ENCODE measurements at places on chromosomes 6 and 20. TPM values are rescaled to one million over a fixed set of nuclear protein-coding genes. Genes with fewer than 3 reads are reported as not detected.
A peak's percentile ranks its signal among the peaks of the same experiment; 100 is the strongest.

DNA sequence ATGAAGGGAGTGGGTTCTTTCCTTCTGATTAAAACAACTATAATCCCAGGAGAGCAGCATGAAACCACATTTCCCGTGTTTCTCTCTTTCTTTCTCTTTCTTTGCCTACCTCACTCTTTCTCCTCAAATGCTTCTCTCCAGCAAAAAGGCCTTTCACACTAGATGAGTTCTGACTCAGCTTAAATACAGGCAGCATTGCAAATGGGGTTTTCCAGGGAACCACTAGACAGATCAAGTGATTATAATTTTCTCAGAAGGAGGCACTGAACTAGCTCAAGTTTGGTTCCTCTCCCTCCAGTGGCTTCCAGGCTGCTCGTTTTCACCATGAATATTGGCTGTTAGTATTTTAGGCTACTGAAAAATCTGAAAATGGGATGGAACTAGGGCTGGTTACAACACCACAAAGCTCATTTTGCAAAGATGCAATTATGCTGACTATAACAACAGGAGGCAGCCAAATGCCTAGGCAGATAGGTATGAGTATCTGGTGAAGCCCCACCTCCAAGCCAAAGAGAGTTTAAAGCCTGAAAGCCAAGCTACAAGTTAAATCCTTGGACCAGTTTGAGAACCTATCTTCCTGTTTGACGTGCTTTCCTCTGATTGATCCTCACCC is 260.0 kb downstream of the MMUT start:
- DNase-seq = no peak

Gene WFDC12
- total RNA-seq = not detected

Gene UNC93A
- not detected for total RNA-seq

GRCh38 chr20:14821251-14821650 is 483.8 kb upstream of the FLRT3 start:
- no peak for DNase-seq

Gene YTHDF1
- total RNA-seq = 53.5 TPM

GRCh38 chr20:38973107-38973506 is 11.0 kb downstream of the DHX35 start:
- no peak for DNase-seq

Gene EPPIN
- not detected for total RNA-seq

DNA sequence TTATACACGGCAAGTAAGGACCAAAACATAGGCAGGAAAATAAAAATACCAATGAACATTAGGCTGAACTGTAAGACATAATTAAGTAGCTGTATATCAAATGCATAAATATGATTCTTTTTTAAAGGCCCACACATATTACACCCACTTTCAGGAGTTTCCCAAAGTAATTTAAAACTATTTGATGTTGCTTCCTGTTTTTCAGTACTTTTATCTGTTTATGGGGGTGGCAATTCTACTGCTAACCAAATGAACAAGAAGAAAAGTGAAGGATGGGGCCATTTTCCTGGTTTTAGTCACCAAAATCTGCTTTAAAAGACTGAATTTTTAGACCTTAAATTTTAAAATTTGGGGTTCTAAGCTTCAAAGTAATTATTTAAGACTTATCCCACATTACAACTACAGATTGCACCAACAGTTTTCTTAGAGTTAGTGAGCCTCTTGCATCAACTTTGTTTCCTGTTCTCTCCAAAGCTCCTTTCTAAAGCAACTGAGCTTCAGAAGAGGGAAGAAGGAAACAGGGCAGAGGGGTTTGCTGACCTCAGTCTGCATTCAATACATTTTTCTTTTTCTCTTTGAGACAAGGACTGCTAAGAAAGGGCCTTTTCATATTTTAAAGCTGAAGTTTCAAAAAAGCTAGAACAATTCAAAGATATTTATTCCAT is 191.0 kb downstream of the BACH2 start:
- DNase-seq = no peak

GRCh38 chr6:100267721-100268123 is 197.0 kb downstream of the SIM1 start:
- DNase-seq = no peak

Gene ITPA
- 130 TPM for total RNA-seq

DNA sequence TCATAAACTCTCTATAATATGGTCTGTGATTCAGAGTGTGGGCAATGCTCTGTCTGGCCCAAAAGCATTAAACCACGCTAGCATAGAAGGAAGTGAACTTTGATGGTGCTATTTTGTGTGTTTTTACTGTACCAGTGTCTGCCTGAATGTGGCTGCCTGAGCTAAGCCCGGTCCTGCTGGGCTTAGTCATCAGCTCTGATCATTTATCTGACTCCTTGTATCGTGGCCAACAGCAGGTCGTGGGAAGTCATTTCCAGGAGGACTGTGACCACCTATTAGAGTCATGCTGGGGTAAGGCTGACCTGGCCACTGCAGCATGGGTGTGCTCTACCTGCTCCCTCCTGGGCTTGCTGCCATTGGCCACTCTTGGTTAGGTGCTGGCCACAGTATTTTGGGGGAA is 239.1 kb upstream of the CEP162 start:
- no peak for DNase-seq

Gene WFDC10B
- not detected for total RNA-seq

DNA sequence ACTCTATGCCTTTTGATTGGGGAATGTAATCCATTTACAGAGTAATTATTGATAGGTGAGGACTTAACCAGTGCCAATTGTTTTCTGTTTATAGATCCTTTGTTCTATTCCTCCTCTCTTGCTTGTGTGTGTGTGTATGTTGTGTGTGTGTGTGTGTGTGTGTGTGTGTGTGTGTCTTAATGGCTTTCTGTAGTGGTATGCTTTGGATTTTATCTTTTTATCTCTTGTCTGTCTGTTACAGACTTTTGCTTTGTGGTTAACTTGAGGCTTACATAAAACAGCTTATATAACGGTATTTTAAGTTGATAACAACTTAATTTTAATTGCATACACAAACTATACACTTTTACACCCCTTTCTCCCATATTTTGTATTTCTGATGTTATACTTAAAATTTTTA is 54.7 kb downstream of the CDC5L start:
- no peak for DNase-seq

GRCh38 chr6:93496548-93496947 is 77.2 kb upstream of the EPHA7 start:
- no peak for DNase-seq

- DNase-seq = no peak
Observed at GRCh38 chr6:154370545-154370944, 13.9 kb upstream of the IPCEF1 start.

DNA sequence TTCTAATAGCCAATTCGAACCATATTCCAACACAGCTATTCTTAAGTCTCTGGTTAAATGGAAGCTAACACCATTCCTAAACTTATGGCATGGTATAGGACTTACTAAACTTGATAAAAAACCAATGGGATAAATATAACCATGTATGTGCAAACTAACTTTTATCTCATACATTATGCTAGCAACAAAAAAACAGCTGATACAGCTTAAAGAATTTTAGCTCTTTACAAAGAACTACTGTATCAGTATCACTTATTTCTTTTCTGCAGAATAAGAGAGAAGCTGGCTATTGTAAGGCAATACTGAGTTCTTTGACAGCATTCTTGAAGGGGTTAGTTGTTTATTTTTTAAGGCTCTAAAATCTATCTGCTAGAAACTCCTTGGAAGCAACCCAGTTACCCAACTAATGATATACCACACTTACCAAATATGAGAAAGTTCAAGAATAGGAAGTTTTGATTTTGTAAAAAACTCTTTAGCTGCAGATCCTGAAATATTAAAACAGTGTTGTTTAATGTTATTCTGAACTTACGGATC is 44.9 kb downstream of the REPS1 start:
- no peak for DNase-seq

DNA sequence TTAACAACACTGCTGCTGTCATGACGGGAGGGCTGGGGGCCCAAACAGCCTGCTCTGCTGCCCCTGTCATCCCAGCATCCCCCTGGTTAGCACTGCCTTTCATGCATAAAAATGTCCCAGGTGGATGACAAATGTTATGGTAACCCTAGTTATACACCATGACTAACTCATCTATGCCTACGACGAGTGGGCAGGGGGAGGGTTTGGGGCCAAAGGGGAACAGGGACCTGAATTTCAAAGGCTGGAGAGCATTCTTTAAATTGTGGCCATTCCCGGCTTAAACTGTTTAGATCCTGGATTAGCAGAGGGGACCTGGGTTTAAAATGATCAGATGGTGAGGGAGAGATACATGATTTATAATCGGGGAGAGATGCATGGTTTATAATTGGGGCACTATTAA is 24.4 kb downstream of the GNAS-AS1 start:
- DNase-seq = no peak

Gene BEND3
- 12.0 TPM for total RNA-seq

DNA sequence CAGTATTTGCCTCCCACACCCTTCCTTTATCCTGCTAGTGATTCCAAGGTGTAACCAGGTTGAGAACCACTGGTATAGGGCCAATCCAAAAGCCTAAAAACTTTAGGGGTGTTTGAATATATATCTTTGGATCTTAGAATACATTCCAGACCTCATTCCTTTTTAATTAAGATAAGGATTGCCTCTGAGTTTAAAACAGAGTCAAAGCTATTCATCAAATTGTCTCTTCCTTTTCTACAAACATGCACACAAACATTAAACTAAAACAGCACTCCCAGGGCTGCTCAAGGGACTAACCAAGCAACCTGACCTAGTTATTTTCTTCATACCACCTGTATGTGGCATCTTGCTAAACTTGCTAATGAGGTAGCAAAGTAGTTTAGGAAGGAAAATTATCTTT is 22.1 kb upstream of the COL9A1 start:
- DNase-seq = no peak

Gene NRSN2
- total RNA-seq = 3.2 TPM

Gene BPIFA1
- not detected for total RNA-seq

- no peak for DNase-seq
Observed at GRCh38 chr6:116010386-116010785, 50.3 kb downstream of the FRK start.

Gene PNPLA1
- not detected for total RNA-seq

DNA sequence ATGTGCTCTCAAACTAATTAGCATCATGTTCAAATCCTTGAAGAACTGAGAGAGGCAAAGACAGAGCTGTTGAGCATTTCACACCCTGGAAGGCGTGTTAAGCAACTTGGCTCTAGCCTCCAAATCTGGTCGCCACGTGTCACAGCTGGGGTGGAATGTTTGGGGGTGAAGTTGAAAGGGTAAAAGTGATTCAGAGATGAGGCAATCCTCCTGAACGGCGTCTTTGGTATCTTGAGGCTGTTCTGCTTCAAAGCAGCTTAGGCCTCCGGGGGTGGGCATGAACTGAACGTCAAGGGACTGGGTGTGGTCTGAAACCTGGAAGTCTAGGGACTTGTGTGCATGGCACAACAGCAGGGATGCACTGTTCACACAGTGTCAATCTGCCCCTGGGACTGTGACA is 62.3 kb downstream of the TRAM2 start:
- DNase-seq = no peak

DNA sequence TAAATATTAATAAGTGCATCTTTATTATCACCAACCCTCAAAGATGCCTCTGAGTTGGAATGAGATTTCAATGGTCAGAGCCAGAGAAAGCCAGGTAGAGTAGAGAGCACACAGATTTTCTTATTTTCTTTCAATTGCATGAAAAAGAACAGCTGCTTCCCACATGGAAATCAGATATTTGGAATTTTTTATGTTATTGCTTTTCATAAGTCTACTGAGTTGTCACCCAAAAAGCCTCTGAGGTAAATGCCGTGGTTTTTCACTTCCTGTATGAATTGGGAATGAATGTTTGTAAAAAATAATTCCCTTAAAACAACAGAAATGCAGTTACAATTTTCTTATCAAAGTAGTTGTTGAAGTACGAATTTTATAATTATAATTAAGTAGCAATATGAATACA is 563.1 kb downstream of the RFPL4B start:
- no peak for DNase-seq

Gene CLPSL1
- total RNA-seq = not detected

GRCh38 chr6:14861491-14861943 is 384.4 kb upstream of the JARID2 start:
- no peak for DNase-seq

GRCh38 chr6:44072959-44073611 is 54.2 kb downstream of the MRPL14 start:
- peak; percentile 62 for DNase-seq

DNA sequence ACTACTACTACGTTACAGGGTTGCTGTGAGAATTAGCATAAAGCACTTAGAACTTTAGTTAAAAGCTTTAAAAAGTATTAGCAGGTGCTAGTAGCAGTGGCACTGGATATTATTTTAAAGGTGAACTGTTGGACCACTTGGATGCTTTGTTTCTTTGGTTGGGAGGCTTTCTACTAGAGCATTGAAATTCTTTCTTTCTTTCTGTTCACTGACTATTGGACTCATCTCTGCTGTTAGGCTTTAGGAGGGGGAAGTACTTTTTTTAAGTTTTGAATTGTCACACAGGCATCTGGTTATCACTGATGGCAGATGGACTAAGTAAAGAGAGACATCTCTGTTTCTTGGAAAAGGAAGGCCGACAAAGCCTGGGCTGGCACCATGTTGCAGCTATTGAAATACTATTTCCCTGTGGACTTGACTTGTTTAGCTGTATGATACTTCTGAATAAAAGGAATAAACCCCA is 4.8 kb downstream of the TBPL1 start:
- no peak for DNase-seq

- DNase-seq = peak; percentile 30
Observed at GRCh38 chr20:10219452-10219791, 792 bp downstream of the SNAP25 start.

Gene CFAP206
- not detected for total RNA-seq

Gene LY6G5B
- total RNA-seq = 22.6 TPM

DNA sequence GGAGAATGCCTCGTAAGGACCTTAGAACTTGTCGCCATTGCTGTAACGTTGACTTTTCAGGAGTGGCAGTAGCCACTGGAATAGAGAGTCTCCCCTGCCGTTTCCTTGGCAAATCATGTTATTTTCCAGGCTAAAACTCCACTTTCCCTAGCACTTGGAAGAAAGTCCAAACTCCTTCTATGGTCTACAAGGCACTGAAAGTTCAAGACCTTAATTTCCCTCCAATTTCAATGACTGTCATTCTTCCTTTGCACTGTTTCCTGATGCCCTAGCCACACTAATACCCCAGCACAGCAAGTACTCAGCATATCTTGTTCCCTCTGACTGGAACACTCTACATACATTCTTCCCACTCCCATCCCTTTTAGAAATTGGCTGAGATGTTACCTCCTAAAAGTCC is 1.8 kb upstream of the TBPL1 start:
- no peak for DNase-seq

GRCh38 chr6:23339268-23339667 is 769.9 kb downstream of the HDGFL1 start:
- DNase-seq = no peak

GRCh38 chr6:135043846-135044245 is 10.8 kb downstream of the HBS1L start:
- no peak for DNase-seq

- DNase-seq = no peak
Observed at GRCh38 chr6:123715006-123715863, 78.5 kb upstream of the TRDN start.

- DNase-seq = no peak
Observed at GRCh38 chr20:53750827-53751619, 157.4 kb upstream of the ZNF217 start.

Gene SEC63
- total RNA-seq = 73.1 TPM

Gene IL17F
- 52.4 TPM for total RNA-seq

Gene LAMA2
- total RNA-seq = 2.1 TPM

Gene ASF1A
- 37.8 TPM for total RNA-seq

Gene CSTF1
- total RNA-seq = 45.3 TPM
